ENCODE measurements at places on chromosomes 2 and 18.

DNA sequence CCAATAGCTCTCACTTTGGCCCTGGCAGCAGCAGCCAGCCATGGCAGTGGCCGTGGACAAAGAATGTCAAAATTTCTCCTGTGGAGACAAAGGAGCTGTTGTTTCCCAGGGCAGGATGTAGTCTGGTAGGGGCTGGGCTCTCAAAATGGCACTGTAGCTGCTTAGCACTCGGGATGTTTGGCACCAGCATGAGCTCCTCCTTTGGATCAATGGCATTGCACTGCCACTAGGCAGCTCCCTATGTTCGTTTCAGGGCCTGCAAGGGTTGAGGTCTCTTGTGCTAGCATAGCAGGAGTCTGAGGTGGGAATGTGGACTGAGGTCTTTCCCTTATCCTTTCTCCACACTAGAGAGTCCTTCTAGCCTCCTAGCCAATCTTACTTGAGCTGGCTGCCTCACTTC, 948.8 kb upstream of the FAM98A start:
- no peak for DNase-seq

GRCh38 chr2:112332123-112332696, 56.8 kb downstream of the ZC3H6 start:
- DNase-seq = no peak

DNA sequence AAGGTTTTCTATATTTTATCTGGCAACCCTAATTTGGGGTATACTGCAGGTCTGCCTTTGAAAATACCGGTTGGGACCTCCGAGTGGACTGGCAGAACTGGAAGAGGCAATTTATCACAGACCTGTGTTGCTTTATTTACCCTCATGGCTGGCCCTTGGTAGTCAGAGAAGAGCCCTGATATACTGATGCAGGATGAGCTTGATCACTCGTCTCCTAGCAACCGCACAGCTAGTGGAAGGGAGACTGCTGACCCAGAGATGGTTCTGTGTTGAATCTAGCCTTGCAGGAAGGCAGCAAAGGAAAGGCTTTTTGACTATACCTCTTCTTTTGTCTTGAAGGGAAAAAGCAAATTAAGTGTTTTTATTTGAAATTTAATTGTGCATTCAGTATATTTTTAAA, 154.7 kb downstream of the EML6 start:
- no peak for DNase-seq

DNA sequence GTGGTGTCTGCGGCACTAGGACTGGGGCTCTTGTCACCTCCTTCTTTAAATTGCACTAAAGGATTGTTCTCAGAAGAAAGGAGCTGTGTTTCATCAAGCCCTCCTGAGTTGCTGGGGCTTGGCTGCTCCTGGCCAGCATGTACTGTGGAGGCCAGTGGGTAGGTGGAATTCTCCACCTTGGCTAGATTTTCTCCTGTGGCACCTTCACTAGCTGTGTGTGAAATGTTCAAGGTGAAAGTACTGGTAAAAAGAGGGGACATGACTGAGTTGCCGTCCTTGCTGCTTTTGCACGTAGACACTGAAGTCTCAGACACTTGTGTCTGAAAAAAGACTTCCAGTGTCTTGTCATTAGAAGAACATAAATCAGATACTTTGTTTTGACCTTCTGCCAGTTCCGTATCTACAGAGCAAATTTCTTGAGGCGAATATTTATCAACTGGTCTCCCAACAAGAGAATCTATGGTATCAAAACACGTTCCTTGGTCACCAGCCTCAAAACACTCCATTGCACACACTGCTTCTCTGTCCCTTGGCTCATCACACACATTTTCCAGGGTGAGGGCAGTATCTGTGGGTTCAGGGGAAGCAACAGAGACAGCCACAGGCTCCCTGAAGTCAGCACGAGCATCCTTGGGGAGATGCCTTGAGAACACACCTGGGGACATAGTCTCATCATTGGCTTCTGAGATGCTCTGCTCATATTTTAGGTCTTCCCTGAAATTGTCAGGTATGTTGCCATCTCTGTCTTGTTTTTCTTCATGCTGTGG, 91.4 kb downstream of the ALPK2 start:
- DNase-seq = no peak

GRCh38 chr2:232310121-232310520, 68.4 kb upstream of the ALPP start:
- DNase-seq = no peak

DNA sequence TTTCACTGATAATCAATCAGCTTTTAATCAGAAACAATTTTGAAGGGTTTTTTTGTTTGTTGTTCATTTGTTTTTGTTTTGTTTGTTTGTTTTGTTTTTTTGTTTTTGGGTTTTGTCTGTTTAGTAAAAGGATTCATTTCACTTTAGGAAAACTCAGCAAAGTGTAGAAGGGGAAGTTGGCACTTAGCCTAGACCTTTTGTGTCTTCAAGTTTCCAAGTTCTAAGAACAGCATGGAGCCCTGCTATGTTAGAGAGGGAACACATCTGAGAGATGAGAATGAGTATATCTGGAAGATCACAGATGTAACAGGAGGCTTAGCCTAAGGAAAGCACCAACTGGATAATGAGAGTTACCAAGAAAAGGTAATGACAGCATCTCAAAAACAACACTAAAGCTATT, 501.5 kb downstream of the ERBB4 start:
- no peak for DNase-seq

DNA sequence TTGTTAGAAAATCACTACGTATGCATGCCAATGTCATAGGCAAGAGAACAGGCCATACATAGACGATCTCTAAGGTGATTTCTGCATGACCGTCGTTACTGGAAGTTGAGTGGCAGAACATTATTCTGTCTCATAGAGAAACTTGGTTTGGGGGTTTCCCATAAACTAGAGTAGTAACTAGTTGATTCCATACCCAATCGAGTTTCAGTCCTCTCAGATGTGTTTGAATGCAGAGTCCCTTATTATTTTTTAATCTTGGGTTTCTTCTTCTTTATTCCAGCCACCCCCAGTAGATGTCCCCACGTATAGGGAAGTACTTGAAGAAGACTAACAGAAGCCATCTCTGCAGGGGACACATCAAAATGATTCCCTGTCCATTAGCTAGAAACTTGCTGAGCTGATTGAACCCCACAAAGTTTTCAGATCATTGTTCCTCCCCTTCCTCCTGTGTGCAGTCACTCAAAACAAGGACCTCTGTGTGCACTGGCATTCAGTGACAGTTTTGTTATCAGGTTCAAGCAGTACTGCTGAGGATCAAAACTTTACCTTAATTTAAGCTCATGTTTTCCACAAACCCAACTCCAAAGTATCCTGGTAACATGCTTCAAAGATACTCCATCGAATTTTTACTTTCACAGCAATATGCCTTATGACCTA, 68.4 kb upstream of the CDCA7 start:
- DNase-seq = no peak
